Activated CD8-positive, alpha-beta memory T cell treated with anti-CD3 and anti-CD28 coated beads for 48 hours (primary cell): ENCODE measurements at places on chromosomes 4 and X.

DNA sequence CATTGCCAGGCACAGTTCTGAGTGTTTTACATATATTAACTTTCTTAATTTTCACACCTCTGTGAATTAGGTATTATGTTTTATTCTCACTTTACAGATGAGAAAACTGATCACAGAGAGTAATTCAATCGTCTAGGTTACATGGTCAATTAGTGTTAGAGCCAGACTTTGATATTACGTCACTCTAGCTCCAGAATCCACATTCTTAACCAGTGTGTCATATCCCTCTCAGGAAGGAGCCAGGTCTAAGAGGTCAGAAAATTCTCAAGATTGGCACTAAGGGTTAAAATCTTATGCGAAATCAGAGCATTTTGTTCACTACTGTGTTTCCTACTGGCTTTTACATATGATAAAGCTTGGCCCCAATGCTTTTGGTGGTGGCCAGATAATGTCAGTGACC is 7.4 kb downstream of the DMP1 start:
- no peak for DNase-seq

- DNase-seq: no peak
These were observed 374.1 kb upstream of the RASGEF1B start for GRCh38 chr4:81845761-81846160.

- no peak for DNase-seq
These were observed 1.4 kb downstream of the L1CAM start for GRCh38 chrX:153884590-153884989.

- DNase-seq: no peak
These were observed 823.2 kb upstream of the FRG1 start for GRCh38 chr4:189117426-189117825.

DNA sequence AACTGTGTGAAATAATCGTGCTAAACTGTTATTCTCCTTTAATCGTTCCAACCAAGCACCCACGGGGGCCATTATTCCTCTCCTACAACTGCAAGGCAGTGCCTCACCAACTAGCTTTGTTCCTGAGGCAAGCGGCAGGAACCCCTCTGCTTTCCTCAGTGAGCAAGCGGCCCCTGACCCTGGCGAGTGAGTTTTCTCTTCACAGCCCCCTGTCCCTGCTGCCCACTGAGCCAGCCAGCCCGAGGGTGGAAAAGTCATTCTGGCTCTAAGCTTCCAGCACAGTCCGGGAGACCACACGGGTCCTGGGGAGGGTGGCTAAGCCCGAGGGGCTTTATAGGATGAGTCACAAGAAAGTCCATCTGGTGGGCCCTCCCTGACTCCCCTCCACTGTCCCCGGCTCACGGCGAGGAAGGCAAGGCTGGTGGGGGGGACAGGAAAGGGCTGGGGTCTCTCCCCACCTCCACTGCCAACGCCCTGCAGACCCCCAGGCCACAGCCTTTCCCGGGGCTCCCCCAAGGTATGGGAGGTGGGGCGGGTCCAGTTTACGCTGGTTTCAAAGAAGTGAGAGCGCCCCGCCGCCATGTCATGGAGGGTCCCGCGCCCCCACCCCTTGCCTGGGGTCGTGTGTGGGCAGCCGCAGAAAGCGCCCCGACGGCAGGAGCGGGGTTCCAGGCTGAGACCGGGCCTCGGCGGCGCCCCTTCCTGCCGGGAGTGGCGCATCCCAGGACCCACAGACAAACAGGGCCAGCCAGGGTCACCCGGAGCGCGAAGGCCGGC is 45.0 kb downstream of the CPLX1 start:
- DNase-seq: no peak

DNA sequence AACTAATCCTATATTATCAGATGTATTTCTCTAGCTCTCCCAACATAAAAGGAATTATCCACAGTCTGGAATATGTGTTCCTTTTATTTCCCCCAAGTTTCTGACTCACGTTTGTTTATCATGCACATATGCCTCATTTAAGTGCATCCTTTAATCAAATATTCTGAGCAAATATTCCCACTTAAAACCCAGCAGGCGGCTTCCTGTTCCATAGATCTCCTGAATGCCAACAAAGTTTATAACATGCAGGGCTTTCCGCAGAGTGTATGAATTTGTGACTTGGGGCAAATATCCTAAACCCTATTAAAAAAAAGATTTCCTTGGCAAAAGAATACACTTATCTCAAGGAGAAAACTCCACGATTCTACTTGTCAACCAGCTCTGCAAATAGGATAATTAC is 16.9 kb downstream of the GLRA2 start:
- no peak for DNase-seq

DNA sequence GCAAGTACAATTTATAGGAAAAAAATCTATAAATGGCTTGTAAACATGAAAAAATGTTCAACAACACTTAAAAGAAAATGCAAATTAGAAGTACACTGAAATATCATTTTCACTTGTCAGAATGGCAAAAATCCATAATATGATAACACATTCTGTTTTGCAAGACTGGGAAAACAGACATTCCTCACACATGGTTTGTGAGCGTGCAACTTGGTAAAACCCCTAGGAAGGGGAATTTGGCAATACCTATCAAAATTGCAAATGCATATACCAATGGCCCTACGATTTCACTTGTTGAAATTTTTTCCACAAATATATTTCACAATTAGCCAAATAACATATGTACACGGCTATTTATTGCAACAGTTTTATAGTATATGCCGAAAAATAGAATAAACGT is 31.4 kb downstream of the TBC1D9 start:
- DNase-seq: no peak

GRCh38 chrX:105648732-105649131 is 173.6 kb upstream of the NRK start:
- DNase-seq: no peak

GRCh38 chrX:139691493-139691842 is 16.5 kb downstream of the MCF2 start:
- DNase-seq: no peak

DNA sequence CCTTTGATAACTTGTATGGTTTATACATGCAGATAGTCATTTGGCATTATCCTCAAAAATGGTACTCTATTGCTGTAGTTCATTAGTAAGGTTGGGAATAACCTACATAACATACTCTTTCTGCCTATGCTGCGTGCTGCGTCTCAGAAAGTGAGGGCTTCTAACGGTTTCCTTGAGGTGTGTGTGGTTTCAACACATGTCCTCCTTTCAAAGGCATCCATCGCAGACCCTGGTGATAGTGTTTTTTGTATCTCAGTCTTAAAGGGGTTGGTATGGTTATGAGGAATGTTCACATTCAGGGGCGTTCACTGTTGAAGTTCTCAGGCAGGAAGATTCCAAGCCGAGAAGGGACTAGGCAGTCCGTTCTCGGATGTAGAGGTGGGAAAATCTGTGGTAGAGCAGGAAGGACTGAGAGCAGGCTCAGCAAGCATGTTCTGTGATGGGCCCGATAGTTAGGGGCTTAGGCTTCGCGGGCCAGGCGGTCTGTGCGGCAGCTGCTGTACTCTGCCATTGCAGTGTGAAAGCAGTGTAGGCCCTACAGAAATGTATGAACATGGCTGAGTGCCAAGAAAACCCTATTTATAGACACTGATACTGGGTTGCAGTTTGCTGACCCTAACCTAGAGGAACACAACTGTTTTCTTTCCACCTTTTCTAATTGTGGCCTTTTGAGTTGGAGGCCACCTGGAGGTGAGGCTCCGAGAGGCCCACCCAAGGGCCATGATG is 123.2 kb downstream of the GPR143 start:
- DNase-seq: no peak

GRCh38 chrX:70479922-70480659 is 35.5 kb downstream of the DLG3 start:
- no peak for DNase-seq

DNA sequence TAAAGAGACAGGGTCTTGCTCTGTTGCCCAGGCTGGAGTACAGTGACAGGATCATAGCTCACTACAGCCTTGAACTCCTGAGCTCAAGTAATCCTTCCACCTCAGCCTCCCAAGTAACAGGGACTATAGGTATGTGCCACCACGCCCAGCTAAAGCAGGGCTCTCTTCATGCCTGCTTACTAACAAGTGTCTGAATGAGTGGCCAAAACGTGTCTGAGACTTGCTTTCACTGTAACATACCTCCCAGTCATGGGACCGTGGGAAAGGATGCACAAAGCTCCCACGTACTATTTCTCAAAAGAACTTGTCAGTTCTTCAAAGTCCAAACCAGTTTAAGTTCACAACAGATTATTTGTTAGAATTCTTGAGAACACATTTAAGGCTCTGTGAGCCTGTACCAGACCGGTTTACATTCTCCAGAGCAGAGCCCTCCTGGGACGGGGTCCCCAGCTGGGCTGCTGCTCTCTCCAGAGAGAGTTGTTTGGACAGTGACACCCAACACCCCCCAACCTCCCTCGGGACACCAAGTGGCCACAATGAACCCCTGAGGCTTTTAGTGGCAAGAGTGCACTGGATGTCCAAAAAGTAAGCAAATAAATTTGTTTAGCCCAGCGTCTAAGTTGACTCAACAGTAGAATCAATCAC is 24.1 kb downstream of the SH3KBP1 start:
- DNase-seq: no peak

GRCh38 chr4:4640692-4641091 is 98.8 kb upstream of the STX18 start:
- no peak for DNase-seq

DNA sequence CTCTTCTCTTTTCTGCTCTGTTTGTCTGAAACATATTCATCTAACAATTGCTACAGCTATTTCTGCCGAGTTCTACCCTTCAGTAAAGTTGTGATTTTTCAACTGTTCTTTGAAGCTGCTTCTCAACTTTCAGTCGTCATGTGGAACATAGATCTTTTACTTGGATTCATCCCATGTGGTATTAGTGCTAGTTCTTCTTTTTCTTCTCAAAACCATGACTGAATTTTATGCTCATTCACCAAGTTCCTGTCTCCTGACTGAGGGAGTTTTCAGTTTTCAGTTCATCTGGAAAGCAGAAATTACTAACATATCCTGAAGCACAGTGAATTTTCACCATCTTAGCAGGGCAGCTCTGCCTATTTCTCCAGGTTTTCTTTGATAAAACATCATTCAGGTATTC is 12.1 kb downstream of the ACSL4 start:
- DNase-seq: no peak

DNA sequence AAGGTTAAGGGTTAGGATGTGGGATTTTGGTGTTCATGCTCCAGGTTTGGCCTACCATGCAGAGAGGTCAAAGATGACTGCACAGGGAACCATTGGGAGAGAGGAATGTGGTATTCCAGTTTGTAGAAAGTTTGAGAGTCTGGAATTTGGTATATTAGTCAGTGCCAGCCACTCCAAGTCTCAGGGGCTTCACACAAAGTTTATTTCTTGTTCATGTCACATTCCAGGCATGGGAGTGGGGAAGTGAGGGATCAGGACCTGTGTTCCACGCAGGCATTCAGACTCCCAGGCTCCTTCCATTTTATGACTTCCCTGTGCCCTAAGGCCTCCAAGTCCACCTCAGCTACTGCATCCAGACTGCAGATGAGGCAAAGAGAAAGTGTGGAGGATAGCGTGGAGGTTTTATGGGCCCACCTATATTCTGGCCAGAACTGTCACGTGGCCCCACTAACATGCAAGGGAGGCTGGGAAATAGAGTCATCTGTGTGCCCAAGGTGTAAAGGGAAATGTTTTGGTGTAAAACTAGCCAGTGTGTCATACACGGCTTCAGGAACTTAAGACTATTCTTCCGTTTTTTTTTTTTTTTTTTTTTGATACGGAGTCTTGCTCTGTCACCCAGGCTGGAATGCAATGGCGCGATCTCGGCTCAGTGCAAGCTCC is 140.6 kb upstream of the SCML1 start:
- DNase-seq: no peak

DNA sequence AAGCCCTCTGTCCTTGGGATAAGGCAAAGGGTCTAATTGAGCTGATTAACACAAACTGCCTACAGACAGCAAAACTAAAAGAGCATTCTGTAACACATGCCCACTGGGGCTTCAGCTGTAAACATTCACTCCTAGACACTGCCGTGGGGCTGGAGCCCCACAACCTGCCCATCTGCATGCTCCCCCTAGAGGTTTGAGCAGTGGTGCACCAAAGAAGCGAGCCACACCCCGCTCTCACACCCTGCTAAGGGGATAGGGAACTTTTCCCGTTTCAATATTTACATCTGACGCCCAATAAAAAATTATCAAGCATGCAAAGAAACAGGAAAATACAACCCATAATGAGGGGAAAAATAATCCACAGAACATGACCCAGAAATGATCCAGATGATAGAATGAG is 46.9 kb upstream of the HSD17B10 start:
- no peak for DNase-seq

DNA sequence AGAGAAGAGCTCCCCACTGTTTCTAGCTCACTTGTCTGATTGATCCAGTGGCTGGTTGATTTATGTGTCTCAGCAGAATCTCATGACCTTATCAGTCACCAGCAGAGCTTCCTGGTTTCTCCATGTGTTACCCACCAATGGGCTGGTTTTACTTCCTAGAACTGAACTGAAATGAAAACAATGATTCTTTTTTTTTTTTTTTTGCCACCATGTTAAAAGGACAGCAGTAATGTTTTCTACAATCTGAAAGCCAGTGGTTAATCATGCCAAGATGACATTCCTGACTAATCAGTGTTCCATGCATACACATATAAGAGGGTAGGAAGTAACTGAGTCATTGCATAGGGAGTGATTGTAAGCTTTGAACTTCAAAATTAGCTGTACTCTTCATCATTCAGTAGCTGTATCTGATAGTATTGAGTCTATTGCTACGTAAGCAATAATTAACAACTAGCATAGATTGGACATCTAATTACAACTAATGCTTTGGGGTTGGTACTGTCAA is 67.7 kb downstream of the SLC4A4 start:
- DNase-seq: no peak

GRCh38 chrX:72495046-72495445 is 77.6 kb downstream of the HDAC8 start:
- DNase-seq: no peak

DNA sequence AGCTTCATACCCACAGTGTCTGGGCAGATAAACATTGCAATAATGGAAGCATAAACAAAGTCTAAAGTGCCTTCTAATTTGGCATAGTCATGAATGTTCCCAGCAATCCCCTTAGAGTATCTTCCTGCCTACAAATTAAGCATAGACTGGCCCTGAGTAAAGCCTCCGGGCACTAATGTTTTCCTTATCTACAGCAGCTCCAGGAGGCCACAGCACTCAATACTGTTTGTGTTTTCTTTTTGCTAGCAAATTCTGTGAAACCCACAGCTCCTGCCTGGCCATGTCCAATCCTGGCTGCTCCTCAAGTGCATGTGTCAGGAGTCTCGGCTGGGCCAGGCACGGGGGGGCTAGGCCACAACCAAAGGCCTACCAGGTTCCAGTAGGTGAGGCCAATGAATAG is 102.7 kb upstream of the TBC1D9 start:
- no peak for DNase-seq

DNA sequence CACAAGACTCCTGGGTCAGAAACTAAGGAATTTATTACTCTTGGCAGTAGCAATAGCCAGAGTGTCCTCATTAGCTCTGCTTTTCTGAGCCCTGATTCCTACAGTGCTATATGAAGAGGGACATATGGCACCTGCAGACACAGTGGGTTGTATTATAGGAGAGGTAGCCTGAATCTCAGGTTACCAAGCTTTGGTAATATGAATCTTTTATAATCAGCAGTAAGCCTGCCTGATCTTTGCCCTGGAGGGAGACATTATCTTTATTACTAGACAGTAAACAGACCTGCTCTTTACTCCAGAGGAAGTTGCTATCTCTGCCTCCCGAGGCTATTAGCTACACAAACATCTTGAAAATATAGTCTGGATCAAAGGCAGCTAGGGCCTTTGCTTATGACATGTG is 62.5 kb upstream of the HOPX start:
- DNase-seq: no peak

- no peak for DNase-seq
These were observed 283.0 kb upstream of the GPC4 start for GRCh38 chrX:133698298-133698697.

GRCh38 chr4:52098618-52099017 is 47.5 kb downstream of the SPATA18 start:
- no peak for DNase-seq
